ENCODE measurements at places on chromosomes 5 and 9.
A peak's percentile ranks its signal among the peaks of the same experiment; 100 is the strongest.

- peak; percentile 86 for DNase-seq
Observed at GRCh38 chr5:9188131-9188530, 357.7 kb downstream of the SEMA5A start.

DNA sequence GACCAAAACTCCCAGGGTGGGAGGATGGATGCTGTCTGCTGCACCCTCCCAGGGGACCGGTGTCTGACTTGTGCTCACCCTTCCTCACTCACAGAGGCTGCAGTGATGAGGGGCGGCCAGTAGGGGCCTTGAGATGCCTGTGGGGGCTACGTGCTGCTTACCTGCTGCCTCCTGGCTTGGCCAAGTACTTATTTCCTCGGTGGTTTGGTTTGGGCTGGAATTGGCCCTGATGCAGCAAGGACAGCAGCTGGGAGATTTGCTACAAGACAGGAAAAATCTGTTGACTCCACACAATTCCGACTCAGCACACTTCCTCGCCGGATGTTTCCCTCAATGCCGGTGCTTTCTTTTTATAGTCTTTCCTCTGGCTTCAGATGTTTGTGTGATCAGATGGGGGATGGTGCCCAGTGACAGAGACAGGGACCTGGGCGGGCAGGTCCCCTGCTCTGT is 6.6 kb downstream of the PCDH12 start:
- no peak for DNase-seq

DNA sequence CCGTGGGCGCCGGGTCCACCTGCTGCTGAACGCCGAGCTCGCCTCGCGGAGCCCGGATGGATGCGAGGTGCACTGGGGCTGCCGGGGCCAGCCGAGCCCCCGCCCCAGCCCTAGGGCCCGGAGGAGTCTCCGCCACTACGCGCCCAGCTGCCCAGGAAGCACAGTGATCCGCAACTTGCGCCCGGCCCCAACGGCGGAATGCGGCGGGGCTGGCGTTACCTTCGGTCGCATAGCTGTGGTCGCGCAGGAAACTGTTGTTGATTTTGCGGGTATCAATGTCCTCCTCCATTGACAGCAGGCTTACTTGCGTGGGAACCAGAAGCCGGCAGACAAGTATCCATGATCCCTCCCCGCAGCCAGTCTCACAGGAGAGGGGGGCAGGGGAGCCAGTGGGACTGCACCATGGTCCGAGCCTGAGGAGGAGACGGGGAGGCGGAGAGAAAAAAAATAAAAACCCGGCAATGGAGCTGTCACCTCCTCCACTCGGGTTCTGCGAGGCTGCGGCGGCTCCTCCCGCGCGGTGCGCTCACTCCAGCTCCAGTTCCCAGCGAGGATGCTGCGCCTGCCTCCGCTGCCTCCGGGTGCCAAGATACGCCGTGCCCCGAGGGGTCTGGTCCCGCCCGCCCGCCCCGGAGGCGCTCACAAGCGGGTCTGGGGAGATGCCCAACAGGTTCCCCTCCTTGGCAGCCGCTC is 628 bp downstream of the PPP2R2B start:
- peak; percentile 61 for DNase-seq

DNA sequence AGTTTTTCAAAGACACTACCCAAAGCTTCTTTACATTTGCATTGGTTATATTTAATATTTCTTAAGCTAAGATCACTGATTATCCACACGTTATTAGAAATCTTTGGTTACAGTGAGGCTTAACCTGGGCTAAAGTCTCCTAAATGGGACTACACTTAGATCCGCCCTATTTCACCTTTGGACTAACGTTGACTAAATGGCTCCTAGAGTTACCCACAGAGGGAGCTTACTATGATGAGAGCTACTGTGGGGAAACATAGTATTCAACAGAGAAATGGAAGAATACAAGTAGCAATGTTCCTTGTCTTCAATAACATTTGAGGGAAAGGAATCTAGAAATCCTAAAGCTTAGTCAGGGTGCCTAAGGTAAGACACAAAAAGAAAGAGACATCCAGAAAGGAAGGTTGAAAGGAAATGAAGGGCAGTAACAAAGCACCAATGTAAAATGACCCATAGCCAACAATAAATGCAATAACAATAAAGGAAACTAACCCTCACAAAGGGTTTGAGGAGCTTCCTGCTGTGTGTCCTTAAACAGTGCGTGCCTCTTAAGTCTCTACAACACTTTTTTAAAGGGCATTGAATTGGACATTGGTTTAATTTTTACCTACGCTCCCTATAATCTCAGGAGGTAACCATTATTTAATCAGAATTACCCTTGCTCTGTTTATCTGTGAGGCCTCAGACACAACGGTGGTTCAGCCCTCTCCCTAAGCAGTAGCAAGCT is 217.1 kb downstream of the PJA2 start:
- DNase-seq: no peak

DNA sequence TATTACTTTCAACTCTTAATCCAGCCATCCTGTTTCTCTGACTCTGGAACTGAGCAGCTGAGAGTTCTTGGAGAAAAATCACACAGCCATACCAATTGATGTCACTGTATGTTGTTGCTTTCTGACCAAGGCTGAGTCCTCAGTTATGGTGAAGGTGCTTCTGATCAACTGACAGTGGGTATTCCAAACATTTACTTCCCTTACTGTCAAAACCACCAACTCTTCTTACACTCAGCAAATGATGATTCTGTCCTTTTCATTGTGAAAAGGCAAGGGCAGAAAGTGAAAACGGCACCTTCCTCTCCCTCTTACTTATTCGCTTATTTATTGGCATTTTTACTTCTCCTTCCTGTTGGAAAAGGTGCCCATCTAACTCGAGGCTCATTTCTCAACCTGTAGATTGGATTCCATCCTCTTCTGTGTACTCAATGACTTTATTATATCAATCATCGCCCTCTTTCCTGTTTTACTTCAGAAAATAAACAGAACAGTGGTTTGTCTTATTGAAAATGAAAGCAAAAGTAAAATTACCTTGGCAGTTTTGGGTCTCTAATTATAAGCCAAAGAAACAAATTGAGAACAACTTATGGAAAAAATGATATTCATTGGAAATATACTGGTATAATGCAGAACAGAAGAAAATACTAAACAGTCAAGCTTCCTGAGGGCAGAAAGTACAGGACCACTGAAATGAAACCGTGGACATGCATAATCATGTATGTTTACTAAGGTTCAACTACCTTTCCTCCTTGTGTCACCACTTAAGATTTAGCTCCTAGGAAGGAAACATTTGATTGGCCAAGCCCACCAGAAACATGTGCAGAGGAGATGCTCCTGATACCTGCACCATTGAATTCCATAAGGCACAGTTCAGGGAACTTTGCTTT is 104.5 kb upstream of the CHD1 start:
- DNase-seq: peak; percentile 36

- no peak for DNase-seq
Observed at GRCh38 chr5:20020247-20020646, 32.2 kb upstream of the CDH18 start.

GRCh38 chr9:21434202-21435014 is 5.8 kb upstream of the IFNA1 start:
- peak; percentile 83 for DNase-seq

DNA sequence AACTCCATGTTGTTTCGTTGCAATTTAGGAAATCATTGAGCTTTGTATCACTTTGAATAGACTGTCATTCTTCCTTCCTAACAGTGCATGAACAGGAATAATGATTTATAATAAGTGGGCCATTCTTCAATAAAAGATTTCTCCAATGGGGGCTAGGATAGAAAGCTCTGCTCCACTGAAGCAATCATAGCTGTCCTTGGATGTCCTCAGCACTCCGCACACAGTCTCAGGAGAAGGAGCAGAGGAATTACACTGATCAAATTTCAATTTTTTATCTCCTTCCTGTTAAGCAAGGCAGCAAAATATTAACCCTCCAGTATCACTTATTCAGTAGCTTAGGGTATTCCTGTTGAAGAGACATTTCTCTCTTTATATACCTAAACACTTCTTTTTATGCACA is 532.7 kb upstream of the ST8SIA4 start:
- DNase-seq: no peak

- DNase-seq: no peak
Observed at GRCh38 chr9:6646293-6646636, 736 bp upstream of the GLDC start.

- DNase-seq: no peak
Observed at GRCh38 chr5:54018438-54018837, 291.9 kb downstream of the ARL15 start.

DNA sequence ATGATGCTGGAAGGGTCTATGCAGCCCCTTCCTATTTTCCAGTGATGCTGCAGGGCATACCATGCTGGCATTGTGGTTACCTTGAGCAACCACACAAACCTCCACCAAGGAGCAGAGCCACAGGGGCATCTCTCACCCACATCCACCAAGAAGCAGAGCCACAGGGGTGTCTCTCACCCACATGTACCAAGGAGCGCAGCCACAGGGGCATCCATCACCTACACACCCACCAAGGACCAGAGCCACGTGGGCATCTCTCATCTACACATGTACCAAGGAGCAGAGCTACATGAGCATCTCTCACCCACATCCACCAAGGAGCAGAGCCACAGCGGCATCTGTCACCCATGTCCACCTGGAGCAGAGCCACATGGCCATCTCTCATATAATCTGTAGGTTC is 8.8 kb upstream of the GM2A start:
- DNase-seq: no peak

GRCh38 chr5:129960831-129961230 is 56.6 kb downstream of the CHSY3 start:
- DNase-seq: no peak

DNA sequence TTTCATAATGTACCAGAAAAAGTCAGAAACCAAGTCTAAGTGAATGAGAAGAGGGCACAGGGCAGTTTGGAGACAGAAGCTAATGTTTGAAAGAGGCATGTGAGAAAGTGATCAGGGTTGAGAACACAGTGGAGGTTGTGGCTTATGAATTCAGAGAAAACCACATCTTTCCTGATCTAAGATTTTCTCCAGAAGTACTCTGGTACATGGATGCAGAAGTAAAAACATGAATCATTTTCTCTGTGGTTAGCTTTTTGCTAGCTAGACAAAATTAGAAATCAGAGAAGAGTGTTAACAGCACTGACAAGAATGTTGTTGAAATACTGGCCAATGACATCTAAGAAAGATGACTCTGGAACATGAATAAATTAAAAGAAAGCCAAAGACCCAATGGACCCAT is 541.1 kb downstream of the DNAH5 start:
- DNase-seq: no peak

GRCh38 chr5:31322946-31323345 is 129.5 kb downstream of the CDH6 start:
- no peak for DNase-seq

GRCh38 chr9:120960001-120960400 is 33.4 kb upstream of the TRAF1 start:
- no peak for DNase-seq

DNA sequence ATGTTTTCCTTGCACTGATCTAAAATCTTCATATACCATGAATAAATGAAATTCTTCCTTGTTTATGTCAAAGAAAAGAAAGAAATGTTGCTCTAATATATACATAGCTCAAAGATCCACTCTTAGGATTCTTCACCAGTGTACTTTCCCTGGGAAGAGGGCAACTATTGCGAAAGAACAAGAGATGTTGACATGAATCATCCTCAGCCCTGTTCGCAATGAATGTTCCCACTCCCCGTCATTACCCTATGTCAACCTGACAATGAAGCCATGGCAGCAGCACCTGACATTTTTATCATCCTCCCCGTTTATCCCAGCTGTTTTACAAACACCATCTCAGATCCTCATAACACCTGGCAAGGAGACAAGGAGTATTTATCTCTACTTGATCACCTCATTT is 409.1 kb upstream of the GRIA1 start:
- DNase-seq: no peak

GRCh38 chr5:80002677-80003076 is 11.6 kb upstream of the MTX3 start:
- no peak for DNase-seq

GRCh38 chr9:113467183-113467582 is 3.7 kb downstream of the RGS3 start:
- DNase-seq: no peak

- DNase-seq: no peak
Observed at GRCh38 chr9:125189011-125189360, 617 bp downstream of the PPP6C start.

DNA sequence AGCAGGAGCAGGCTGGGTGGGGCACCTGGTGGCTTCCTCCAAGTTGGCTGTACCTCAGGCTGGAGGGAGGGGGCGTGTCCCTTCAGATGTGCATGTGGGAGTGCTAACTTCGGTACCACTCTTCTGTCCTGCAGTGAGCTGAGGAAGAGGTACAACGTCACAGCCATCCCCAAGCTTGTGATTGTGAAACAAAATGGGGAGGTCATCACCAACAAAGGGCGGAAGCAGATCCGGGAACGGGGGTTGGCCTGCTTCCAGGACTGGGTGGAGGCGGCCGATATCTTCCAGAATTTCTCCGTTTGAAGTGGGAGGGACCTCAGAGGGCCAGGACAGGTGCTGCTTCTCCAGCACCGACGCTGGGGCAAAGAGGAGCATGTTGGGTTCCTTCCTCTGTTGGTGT is 9.3 kb downstream of the NXNL2 start:
- DNase-seq: no peak

DNA sequence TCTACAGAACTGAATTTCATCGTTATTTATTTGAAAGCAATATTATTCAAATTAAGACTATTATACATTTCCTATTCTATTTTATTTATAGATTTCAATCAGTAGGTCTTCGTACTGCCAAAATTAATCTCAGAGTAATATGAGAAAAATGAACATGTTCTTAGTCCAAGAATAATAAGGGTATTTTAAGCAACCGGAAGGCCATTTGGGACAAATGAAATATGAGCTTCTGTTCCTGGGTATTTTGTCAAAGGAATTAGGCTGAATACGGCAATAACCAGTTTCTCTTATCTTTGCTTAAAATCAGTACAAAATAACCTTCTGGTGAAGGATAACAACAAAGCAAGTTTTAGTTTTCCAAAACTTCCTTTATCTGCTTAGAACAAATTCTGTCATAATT is 410.3 kb upstream of the PRR16 start:
- peak; percentile 66 for DNase-seq

- DNase-seq: peak; percentile 53
Observed at GRCh38 chr5:141369994-141370848, at the start of gene PCDHGB3. PCDHGB3 (plus strand) TSS chr5:141370242; CDS start chr5:141370395, 153 bp downstream.

- DNase-seq: no peak
Observed at GRCh38 chr9:124355039-124355940, 60.0 kb downstream of the PSMB7 start.

GRCh38 chr5:59661954-59662615 is 231.4 kb downstream of the PDE4D start:
- peak; percentile 43 for DNase-seq

- peak; percentile 61 for DNase-seq
Observed at GRCh38 chr5:106097340-106097739, 1573.4 kb downstream of the EFNA5 start.

DNA sequence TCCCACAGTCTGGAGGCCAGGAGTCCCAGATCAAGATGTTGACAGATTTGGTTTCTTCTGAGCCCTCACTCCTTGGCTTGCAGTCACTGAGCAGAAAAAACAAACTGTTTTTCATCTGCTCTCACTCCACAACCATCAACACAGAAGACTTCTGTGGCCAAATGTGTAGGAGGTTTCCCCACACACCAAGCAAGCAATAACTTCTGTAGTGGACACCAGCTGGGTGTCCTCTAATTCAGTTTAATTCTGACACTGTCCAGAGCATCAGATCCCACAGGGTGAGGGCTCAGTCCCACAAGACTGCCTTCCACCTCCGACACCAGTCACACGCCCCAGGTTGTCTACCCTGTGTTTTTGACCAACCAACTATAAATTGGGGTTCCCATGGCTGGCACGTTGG is 209.9 kb downstream of the AOPEP start:
- DNase-seq: peak; percentile 57
